ENCODE measurements at places on chromosomes 5 and 9.
A peak's percentile ranks its signal among the peaks of the same experiment; 100 is the strongest.

- no peak for DNase-seq
Measured at GRCh38 chr9:72187121-72187695, 38.0 kb downstream of the GDA start.

- DNase-seq = no peak
Measured at GRCh38 chr9:109616571-109617120, 118.5 kb upstream of the PTPN3 start.

GRCh38 chr5:172943283-172943841 is 15.9 kb upstream of the RPL26L1 start:
- peak; percentile 41 for DNase-seq

- DNase-seq = no peak
Measured at GRCh38 chr9:129184219-129184524, 6.1 kb upstream of the IER5L start.

GRCh38 chr5:181190711-181191525 is 14.1 kb downstream of the TRIM7 start:
- no peak for DNase-seq

DNA sequence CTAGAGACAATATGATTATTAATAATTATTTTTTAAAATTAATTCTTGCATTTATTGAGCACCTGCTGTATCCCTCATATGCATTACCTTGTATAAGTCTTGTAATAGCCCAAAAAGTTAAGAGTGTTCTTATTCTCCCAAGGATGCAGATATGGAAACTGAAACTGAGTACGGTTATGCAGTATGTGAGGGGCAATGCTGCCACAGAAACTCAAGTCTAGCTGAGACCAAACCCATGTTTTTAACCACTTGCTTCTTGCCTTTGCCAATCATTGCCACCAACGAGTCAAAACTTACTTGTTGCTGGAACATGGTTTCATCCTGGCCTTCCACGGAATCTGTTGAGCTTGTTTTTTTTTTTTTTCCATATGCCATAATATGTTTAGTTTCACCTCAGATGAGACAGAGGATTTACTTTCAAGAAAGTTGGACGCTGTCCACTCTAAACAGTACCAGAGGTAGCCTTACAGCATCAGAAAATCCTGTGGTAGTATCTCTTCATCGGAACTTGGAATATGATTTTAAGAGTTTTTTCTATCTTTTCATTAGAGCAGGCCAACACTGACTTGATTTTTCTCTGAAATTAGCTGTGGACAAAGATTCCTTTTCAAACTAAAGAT is 27.9 kb downstream of the DOCK8 start:
- no peak for DNase-seq

DNA sequence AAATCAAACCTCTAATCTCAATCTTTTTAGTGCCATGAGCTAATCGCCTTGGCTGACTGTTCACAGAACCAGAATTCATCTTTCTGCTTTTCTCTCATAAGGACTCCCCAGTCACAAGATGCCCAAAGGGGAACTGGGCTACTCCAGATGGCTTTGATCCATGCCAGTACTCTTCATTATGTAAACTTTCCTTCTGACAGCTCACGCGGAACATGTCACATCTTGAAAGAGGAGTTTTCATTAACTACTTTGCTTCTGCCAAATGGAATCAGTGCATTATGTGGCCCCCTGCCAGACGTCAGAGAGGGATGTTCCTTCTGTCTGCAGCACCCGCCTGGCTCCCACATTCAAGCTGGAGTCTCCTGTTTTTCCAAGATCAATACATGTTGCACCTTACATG is 142.1 kb upstream of the NMUR2 start:
- no peak for DNase-seq

- no peak for DNase-seq
Measured at GRCh38 chr5:120134944-120135343, 329.2 kb upstream of the PRR16 start.

GRCh38 chr9:74775396-74775795 is 112.3 kb downstream of the TRPM6 start:
- DNase-seq = no peak

DNA sequence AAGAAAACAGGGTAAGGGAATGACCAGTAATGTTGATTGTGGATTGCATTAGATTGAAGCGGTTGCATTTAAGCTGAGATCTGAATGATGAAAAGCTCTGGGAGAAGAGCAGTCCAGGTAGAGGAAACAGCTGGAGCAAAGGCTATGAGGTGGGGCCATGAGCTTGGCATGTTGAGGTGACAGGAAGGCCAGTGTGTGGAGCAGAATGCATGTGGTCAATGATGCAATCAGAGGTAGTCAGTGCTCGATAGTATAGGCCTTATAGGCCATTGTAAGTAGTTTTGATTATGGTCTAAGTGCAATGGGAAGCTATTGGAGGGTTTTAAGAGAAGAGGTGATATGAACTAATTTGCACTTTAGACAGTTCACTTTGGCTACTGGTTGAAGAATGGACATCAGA is 270.4 kb downstream of the ARHGAP26 start:
- DNase-seq = no peak

GRCh38 chr5:3584724-3585531 is 10.7 kb upstream of the IRX1 start:
- DNase-seq = no peak

DNA sequence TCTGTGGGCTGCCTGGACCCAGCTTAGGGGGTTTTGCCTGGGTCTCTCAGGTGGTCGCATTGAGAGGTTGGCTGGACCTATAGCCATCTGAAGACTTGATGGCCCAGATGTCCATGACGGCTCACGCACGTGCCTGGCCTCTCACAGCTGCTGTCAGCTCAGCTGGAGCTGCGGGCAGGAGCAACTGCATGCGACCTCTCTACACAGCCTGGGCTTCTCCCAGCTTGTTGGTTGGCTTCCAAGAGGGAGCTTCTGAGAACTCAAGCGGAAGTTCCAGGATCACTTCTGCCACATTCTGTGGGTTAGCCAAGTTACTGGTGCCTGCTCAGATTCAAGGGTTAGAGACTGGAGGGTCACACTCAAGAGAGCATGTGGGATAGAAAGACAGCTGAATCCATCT is 99.2 kb downstream of the DAPK1 start:
- DNase-seq = no peak

- no peak for DNase-seq
Measured at GRCh38 chr5:132684922-132685720, 11.3 kb downstream of the IL4 start.

DNA sequence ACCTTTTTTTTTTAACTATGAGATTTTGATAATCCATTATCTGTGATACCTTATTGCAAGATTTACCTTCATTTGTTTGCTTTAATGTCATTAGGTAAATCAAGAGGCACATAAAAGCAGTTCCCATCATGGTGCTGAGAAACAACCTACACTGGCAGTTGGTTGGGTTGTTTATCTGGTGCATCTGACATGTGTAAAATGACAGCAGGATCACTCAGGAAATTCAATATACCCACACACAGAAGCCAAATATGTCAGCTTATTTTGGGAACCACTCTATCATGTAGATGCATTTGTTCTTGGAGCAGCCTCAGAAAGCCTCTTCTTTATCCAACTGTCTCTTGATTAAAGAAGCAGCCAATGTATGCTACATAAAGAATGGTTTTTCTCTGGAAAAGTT is 7.8 kb upstream of the CCDC192 start:
- DNase-seq = no peak

GRCh38 chr5:179759581-179760551 is 27.2 kb downstream of the MAML1 start:
- peak; percentile 45 for DNase-seq

DNA sequence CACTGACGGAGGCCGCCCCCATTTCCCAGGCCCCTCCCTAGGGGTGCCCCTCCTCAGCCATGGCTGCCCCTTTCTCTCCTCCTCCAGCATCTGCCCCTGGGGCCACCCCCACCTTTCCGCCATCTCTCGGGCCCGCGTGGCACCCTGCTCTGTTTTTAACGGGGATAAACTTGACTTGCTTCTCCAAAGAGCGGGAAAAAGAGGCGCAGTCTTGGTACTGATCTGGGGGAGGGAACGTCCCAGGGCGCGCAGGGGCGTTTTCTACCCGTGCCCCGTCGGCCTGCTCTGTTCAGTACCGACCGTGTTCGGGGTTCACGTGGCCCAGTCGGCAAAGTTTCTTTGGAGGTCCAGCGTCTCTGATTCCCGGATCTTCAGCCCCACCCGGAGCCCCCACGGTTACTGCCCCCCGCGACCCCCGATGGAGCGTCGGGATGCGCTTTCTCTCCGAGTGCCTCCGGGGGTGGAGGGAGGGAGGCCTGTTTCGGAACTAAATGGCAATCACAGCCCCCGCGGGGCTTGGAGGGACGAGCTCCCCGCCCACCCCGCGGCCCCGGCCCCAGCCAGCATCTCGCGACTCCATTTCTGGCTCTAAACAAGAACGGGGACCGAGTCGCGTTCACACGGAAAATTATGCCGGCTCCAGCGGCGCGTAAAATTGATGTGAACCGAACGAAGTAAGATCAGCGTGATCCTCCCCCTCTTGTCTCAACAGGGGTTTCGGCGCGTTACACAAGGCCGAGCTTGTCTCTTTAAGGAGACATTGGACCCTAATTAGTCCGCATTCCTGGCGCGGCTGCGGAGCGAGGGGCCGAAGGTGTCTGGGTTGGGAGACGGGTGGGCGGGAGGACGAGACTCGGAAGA is 1.1 kb upstream of the TLE4 start:
- DNase-seq = no peak

DNA sequence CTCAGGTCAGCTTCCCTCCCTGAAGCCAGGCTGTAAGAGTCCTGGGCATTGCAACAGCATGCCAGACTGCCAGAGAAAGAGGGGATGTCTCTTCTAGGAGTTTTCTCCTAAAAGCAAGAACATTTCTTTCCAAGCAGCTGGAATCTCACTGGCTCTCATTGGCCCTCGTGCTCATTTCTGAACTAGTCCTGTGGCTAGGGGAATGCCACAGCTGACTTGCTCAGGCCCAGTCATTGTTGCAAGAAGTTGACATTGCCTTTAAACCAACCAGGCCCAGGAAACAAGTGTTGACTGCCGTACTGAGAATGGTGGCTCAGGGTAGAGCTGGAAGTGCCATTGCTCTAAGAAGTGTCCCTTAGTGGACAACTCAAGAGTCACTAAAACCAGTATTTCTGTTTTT is 15.0 kb upstream of the CEP120 start:
- no peak for DNase-seq

DNA sequence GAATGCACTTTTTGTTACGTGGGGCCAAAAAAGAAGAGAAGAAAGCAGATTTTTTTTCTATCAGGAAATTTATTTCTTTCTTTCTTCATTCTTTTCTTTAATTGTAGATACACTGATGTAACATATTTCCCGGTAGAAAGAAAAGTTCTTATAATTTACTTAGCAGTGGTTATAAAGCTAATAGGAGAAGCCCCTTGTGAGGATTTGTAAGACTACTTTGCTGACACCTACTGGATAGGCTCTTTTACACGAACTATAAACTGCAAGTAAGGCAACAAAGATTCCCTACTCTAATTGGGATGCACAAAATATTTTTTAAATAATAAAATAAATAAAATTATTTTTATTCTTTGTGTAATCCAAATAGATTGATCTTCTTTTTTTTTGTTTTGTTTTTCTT is 284.4 kb downstream of the DNAH5 start:
- no peak for DNase-seq

DNA sequence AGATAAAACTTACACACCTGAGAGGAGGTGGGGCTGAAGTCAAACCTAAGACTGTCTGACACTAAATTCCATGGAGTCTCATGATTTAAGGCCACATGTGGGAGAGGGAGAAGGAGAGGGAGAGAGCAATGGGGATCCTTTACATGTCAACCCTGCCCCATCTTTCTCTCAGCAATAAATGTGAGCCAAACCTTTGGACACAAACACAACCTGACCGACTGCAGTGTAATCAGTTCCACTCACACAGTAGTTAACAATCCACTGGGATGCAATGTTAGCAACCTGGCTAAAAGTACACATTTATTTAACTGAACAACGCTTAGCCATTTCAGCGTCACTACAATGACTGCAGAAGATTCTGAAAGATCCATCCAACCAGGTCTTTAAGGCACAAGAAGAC is 273.0 kb downstream of the GLIS3 start:
- DNase-seq = no peak
